ENCODE measurements at places on chromosomes 4 and X. TPM values are rescaled to one million over a fixed set of nuclear protein-coding genes. Genes with fewer than 3 reads are reported as not detected.

- no peak for DNase-seq
Observed at GRCh38 chr4:3108211-3108610, 33.7 kb downstream of the HTT start.

DNA sequence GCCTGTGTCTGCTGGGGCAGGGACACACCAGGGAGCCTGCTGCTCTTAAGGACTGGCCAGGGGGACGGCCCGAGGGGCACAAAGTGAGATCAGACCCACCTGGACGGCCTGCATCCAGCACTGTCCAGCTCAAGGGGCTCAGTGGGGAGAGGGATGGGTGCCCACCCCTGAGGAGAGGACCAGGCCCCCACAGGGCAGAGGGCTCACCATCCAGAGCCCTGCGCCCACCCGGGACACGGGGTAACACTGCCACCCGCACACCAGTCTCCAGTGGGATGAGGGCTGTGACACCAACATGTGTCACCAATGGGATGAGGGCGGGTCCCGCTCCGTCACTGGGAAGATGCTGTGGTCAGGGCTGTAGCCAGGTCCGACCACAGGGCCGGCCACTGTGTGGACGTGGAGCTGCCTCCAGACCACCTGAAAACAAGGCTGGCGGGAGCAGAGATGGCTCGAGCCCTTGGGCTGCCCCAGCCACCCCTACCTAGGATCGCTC is 13.2 kb downstream of the DGKQ start:
- DNase-seq = peak; percentile 57

- DNase-seq = no peak
Observed at GRCh38 chr4:153634738-153635353, 49.2 kb upstream of the TLR2 start.

DNA sequence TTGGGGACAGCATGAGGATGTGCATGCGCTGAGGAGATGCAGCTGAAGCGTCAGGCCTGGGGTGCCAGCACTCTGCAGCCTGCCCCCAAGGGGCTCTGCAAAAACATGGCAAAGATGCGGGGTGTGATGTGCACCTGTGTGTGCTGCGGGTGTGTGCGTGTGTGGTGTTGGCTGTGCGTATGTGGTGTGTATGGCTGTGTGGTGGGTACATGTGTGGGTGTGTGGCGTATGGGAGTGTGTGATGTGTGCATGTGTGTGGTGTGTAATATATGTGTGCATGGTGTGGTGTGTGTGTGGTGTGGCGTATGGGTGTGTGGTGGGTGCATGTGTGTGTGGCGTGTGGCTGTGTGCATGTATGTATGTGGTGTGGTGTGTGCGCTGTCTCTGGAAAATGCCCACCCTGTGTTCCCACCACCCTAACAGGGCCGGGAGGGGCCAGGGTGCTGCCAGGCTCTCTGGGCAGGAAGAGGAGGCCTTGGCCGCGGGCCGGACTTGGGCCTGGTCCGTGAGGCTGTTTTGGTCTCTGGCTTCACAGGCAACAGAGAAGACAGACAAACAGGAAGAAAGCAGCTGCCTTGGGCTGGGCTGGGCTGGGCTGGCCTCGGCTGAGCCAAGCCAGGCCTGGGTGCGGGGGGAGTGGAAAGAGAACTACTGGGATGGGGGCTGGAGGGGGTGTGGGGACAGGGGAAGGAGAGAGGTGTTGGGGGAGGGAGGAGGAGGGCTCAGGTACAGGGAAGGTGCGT is 1.1 kb upstream of the AVPR2 start:
- no peak for DNase-seq

GRCh38 chr4:30024526-30024925 is 695.6 kb upstream of the PCDH7 start:
- no peak for DNase-seq

DNA sequence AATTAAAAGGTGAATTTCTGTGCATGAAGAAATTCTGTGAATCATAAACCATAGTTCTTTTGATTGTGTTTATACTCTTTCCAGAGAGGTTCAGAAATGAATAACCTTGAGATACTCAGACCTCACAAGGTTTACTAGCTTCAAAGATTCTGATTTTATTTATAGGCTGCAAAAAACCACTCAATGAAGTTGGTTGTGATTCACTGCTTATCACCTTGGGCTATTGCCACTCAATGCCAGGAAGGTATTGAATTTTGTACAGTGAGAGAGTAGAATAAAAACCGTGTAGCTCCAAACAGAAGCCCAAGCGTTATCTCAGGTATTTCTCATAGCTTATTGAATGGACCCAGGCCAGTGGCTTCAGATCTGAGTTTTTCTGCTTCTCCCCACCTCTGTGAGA is 118.7 kb downstream of the FHIP1A start:
- no peak for DNase-seq

DNA sequence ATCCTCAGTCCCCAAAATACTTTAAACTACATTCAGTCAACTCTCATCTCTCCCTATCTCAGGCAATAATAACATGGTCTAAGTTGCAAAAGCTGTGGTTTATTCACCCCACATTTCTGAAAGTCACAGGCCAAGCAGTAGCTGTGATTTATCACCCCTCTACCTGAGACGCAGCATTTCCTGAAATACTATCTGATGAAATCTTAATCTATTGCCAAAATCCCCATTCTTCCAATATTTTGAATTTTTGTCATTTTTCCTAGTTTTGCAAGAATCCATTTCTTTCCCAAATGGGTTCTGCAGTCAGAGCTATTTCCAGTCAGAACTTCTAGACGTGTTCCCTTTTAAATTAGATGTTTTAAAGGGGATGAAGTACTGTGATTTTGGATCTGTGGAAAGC is 148.3 kb downstream of the BANK1 start:
- no peak for DNase-seq

DNA sequence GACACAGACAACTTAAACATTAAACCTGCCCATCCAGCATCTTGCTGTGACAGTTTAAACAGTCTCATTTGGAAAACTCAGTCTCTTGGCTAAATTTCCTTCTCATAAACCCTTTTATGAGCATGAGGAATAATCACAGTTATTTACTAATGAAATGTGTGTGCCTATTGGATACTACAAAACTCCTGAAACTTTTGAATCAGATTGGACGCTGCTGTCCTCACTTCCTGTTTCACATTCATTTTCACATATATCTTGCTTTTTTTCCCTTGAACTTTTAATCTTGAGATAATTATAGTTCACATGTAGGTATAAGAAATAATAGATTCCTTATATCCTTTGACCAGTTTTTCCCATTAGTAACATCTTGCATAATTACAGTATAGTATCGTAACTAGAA is 111.7 kb downstream of the CDKL5 start:
- no peak for DNase-seq

- DNase-seq = peak; percentile 93
Observed at GRCh38 chrX:49184294-49185281, 1.6 kb downstream of the PRICKLE3 start.

- DNase-seq = no peak
Observed at GRCh38 chrX:112687189-112687691, 7.5 kb upstream of the LHFPL1 start.

DNA sequence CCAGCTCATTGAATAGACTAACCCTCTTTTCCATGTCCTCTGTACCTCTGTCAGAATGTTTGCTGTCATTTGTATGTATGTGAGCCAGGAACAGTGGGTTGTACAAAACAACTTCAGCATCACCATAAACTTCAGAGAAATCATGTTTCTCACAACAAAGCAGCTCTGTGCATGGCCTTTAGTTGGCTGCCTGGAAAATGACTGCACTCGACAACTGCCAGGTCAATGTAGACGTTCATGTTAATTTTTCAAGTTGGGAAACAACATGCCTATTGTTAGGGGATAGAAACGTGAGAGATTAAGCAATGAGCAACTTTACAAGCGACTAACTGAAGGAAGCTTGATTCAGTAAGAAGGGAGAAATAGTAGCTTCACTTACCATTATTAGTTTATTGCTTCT is 17.9 kb upstream of the CXCL11 start:
- no peak for DNase-seq

DNA sequence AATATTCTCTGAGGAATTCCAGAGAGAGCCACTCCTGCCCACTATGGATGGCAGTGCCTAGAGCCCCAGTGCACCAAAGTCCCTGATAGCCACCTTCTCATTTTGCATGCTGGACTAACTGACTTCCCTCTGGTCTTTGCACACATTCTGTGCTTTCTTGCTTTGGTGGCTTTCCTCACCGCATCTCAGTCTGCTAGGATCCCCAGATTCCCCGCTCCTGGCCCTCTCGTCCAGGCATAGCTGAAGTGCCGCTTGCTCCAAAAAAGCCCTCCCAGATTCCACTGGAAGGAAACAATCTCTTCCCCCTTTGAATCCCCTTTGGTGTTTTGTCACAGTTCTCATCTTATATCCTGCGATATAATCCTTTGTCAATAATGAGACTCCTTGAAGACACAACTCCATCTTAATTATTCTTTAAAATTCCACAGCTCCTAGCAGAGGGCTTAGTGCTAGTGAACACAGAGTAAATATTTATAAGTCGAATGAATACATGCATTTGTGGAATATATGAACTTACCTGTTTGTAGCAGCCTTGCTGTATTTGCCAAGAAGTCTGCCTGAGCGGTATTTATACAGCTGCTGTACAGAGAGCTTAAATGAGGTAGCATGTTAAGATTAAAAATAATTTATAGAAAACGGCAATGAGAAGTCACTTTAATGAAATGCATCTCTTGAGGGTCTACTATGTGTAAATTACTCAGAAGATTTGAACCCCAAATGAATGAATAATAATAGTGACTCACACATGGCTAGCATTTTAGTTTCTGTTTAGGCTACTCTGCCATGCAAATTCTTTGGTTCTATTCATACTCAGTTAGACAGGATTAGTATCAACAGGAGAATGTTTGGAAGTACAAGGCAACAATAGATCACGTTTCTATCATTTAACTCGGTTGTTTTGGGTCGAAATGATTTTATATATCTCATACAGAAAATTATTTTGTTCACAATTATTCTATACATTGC is 421.9 kb upstream of the TENM3 start:
- no peak for DNase-seq

DNA sequence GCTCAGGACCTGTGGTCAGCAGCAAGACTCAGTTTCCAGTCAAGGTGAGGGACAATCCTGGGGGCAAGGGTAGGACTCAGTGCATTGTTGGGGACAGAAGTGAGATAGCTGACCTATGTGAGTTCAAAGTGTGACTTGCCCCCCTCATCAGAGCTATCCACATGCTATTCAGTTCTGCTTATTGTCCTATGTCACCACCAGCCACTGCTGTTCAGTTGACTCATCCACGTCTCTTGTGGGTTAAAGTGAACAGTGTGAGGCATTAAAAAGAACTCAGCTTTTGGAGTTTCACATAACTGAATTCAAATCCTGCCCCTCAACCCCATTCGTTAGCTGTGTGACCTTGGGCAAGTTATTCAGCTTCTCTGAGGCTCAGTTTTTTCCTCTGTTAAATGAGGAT is 4.4 kb upstream of the APLN start:
- no peak for DNase-seq

DNA sequence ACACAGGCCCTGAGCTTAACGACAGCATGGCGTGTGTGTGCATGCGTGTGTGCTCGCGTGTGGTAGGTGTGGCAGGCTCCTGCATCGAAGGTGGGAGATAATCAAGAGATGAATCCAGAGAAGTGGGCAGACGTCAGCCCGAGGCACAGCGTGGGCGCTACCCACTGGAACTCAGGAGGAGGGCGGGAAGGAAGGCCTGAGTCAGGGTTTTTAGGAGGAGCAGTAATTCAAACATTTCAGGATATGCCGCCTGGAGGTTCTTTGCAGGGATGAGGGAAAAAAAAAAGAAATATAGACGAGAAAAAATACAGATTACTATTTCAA is 66.3 kb upstream of the STX18 start:
- no peak for DNase-seq

The SSX2B gene
- not detected for total RNA-seq

DNA sequence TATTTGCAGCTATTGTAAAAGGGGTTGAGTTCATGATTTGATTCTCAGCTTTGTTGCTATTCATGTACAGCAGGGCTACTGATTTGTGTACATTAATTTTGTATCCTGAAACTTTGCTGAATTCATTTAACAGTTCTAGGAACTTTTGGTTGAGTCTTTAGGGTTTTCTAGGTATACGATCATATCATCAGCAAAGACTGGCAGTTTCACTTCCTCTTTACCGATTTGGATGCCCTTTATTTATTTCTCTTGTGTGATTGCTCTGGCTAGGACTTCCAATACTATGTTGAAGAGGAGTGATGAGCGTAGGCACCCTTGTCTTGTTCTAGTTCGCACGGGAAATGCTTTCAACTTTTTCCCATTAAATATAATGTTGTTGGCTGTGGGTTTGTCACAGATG is 48.1 kb downstream of the NPY1R start:
- no peak for DNase-seq

- DNase-seq = no peak
Observed at GRCh38 chrX:151523351-151523750, 40.1 kb upstream of the PASD1 start.

DNA sequence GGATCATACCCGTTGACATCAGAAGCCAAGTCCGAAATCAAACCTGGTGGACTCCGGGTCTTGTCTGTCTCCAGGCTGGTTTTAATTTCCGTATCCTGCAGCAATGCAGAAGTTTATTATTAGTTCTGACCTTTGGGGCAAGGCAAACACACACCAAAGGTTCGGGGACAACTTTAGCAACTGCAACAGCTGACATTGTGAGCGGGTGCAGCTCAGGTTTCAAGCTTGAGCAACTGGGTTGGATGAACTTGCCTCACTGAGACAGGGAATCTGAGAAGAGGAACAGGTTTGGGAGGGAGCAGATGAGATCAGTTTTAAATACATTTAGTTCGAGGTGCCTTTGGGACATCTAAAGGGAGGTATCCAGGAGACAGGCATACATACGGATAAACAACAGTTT is 110.7 kb downstream of the GNL3L start:
- no peak for DNase-seq

Measured in upper lobe of right lung (tissue), 1 donor.